ENCODE measurements at places on chromosomes 6 and 20.

GRCh38 chr20:16462711-16463110 is 110.5 kb downstream of the KIF16B start:
- DNase-seq = no peak

DNA sequence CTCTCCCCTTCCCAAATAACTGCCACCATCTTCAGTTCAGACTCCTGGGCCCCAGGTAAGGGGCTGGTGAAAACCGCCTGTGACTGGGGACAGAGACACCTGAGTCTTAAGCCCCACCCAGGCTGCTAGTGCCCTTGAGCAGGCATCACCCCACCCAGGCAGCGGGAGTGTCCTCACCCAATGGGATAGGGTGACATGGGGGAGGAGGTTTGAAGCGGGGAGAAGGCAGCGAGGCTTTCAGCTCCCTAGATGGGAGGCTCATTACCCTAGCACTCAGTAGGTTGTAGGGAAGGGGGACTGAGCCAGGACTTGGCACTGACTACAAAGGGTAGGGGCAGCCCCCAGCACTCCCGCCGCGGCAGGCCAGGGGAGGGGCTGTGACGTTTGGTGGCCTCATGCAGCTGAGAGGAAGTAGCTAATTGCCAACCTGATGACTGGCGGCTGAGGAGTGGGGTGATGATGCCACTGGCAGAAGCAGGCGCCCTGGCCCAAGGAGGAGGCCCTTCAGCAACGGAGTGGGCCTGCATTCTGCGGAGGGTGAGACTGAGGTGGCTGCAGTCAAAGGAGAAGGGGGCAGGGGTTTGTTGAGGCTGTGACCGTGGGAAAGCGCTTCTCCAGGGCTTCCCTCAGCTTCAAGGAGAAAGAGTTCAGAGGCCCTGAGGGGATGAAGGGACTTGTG is 126.9 kb downstream of the MRPL14 start:
- no peak for DNase-seq

DNA sequence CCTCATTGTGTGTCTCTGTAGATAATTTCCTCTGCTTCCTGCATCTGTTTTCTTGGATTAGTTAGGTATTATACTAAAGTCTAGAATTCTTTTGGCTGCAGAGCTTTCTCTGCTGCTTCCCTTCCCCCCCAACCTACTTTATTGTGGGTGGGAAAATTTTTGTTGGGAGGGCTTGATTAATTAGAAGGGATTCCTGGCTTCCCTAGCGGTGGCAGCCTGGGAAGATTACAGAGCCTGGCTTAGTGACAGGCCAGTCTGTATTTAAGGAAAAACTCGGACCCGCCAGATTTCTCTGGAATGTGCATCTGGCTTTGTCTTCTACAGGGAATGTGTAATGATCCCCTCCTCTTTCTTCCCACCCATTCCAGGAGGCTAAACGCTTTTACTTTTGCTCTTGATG is 31.2 kb downstream of the SLX4IP start:
- DNase-seq = no peak

DNA sequence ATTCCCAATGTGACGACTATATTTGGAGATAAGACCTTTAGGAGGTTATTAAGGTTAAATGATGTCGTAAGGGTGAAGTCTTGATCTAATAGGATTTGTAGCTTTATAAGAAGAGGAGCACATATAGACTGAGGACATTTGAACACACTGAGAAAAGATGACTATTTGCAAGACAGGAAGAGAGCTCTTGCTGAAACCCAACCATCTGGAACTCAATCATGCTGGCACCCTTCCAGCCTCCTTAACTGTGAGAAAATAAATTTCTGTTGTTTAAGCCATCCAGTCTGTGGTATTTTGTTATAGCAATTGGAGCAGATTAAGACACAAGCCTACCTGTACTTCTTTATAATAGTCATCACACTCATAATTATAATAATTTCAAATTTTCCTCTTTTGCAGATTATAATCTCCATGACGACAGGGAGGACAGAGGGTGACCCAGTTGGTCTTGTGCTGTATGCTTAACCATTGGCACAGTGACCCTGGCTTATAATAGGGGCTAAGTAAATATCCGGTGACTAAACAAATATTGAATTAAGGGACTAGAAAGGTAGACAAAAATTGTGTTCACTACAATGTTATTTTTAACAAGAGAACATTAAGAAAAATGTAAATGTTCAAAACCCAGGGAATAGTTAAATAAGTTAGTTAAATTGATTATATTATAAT is 206.4 kb upstream of the HDDC2 start:
- DNase-seq = no peak

- no peak for DNase-seq
These were observed 154.0 kb downstream of the LY86 start for GRCh38 chr6:6742535-6742934.

- no peak for DNase-seq
These were observed 25.7 kb upstream of the AAR2 start for GRCh38 chr20:36210436-36211021.

DNA sequence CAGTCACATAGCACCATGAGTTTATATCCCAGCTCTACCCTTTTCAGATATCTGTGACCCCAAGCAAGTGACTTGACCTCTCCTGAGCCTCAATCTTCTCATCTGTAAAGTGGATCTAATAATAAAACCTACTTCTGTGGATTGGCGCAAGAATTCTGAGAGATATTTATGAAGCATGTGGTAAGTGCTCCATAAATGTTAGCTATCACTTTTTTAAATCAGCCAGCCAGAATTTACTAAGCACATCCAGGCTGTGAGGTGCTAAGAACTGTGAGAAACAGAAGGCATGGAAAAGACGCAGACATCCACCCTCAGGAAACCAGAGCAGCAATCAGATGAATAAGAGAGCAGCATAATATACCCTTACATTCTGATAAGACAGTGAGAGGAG is 862 bp downstream of the C20orf96 start:
- no peak for DNase-seq

DNA sequence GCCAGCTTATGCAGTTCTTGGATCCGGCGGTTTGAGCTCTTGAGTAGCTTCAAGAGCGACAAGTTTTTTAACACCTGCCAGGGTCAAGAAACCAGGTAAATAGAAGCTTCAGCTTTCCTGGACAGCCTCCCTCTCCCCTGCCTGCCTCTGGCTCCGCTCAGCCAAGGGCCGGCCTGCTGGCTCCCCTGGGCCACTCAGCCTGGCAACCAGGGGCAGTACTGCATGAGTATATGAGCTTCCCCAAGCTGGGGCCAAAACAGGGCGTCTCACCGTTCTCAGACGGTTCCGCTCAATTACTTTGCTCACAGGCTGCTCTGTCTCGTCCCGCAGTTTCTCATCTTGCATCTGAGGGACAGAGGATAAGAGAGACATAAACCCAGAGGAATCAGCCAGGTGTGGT is 856 bp downstream of the TP53TG5 start:
- no peak for DNase-seq

- DNase-seq = no peak
These were observed 338 bp downstream of the SRXN1 start for GRCh38 chr20:652615-653109.

GRCh38 chr6:29924731-29925130 is 17.6 kb upstream of the HLA-A start:
- DNase-seq = no peak

- DNase-seq = no peak
These were observed 39.7 kb downstream of the RIPOR3 start for GRCh38 chr20:50651676-50652075.

All from non-pigmented ciliary epithelial cell (primary cell).